ENCODE measurements at places on chromosomes 16 and 17. TPM values are rescaled to one million over a fixed set of nuclear protein-coding genes. Genes with fewer than 3 reads are reported as not detected.

Gene UNC13D
- 10.4 TPM for total RNA-seq

Gene ANTKMT
- total RNA-seq, result 12.2 TPM

Gene NUTF2
- 28.0 TPM for total RNA-seq

- DNase-seq, result no peak
- no peaks in the 10 kb centered on the region for H3K27me3 ChIP-seq
- no peak overlapping the region for H3K27ac ChIP-seq
- H3K4me1 ChIP-seq, result no peaks in the 10 kb centered on the region
- H3K36me3 ChIP-seq, result no peaks in the 10 kb centered on the region
These were observed 3.0 kb upstream of the NLRC3 start for GRCh38 chr16:3580251-3580651.

- H3K36me3 ChIP-seq, result peaks cover 45% of the 10 kb centered on the region
- H3K27me3 ChIP-seq, result no peaks in the 10 kb centered on the region
- H3K27ac ChIP-seq, result no peak overlapping the region
- no peaks in the 10 kb centered on the region for H3K4me1 ChIP-seq
These were observed 16.7 kb downstream of the DNAJA3 start for GRCh38 chr16:4442371-4442770.

DNA sequence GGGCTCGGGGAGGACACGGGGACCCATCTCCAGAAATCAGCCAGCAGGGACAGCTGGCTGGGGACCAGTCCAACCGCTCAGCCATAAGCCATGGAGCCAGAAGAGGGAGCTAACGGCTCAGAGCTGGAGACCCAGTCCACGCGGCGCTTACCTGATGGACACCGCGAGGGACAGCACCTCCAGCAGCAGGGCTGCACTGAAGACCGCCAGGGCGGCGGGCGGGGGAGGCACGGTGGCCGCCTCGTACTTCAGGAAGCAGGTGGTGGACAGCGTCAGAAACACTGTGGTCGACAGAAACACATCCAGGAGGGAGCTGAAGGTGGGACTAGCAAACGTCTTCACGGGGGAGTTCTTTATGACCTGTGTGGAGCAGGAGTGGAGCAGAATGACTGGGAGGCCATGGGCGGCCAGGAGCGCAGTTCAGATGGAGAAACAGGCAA, 102.6 kb upstream of the CREBBP start:
- no peak overlapping the region for H3K27ac ChIP-seq
- DNase-seq, result peak; percentile 72
- no peaks in the 10 kb centered on the region for H3K4me1 ChIP-seq
- peaks cover 7% of the 10 kb centered on the region for H3K36me3 ChIP-seq
- no peak overlapping the region for H3K4me3 ChIP-seq

- H3K4me1 ChIP-seq, result no peaks in the 10 kb centered on the region
- H3K27me3 ChIP-seq, result no peaks in the 10 kb centered on the region
- no peaks in the 10 kb centered on the region for H3K36me3 ChIP-seq
These were observed 239.5 kb downstream of the ABCC12 start for GRCh38 chr16:47916266-47916665.

DNA sequence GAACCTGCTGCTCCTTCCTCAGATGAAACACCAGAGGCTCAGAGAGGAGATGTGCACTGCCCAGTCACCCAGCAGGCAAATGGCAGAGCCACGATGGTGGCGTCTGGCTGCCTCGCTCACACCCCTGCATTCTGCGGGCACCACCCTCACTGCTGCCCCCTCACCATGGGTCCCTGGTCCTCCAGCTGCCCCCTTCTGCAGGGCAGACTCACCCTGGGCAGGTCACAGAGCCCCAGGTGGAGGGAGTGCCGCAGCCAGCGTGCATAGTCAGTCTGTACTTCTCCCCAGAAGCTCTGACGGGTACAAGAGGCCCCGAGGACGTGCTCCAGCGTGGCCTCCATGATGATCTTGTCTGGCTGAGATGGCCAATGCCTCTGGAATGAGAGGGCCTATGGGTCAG, 52.9 kb downstream of the RMI2 start:
- H3K27me3 ChIP-seq, result no peaks in the 10 kb centered on the region
- H3K27ac ChIP-seq, result no peak overlapping the region
- H3K36me3 ChIP-seq, result no peaks in the 10 kb centered on the region

GRCh38 chr16:86362155-86362849, 148.0 kb upstream of the FOXF1 start:
- no peaks in the 10 kb centered on the region for H3K27me3 ChIP-seq
- no peak overlapping the region for H3K4me3 ChIP-seq
- no peaks in the 10 kb centered on the region for H3K4me1 ChIP-seq
- no peak overlapping the region for H3K27ac ChIP-seq
- DNase-seq, result no peak

DNA sequence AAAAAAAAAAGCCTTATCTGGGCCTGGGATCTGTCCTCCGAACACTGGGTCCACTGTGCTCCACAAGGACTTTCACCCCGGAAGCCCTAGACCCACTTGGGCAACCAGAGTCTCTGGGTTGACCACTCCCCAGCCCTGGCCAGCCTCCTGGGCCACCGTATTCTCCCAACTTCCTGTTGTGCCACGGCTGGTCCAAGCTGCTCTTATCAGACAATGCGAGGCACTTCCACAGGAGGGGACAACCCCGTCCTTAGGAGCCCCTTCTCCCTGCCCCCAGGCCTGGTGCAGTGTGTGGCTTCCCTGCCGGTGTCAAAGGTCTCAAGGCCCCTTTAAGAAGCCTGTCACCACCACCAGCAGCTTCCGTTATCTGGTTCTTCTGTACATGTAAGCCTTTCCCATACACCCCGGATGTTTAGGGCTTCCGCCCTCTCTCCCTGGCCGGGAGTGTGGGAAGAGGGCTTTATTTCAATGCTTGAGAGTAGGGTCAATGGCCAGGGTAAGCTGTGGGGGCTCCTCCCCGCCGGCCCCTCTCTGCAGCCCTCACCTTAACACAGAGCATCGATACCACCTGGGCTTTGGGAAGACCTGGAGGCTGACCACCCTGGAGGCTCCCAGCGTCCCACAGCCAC, 313.0 kb downstream of the SEC14L1 start:
- no peak overlapping the region for H3K4me3 ChIP-seq
- no peak for DNase-seq
- no peaks in the 10 kb centered on the region for H3K36me3 ChIP-seq

- no peaks in the 10 kb centered on the region for H3K27me3 ChIP-seq
- no peak overlapping the region for H3K4me3 ChIP-seq
- H3K36me3 ChIP-seq, result no peaks in the 10 kb centered on the region
- no peak for DNase-seq
- no peak overlapping the region for H3K27ac ChIP-seq
- no peaks in the 10 kb centered on the region for H3K4me1 ChIP-seq
These were observed 5.8 kb downstream of the C16orf95 start for GRCh38 chr16:87311387-87311786.

- no peak for DNase-seq
- H3K27ac ChIP-seq, result no peak overlapping the region
- no peaks in the 10 kb centered on the region for H3K4me1 ChIP-seq
- no peaks in the 10 kb centered on the region for H3K27me3 ChIP-seq
These were observed 99.1 kb downstream of the KCNJ2 start for GRCh38 chr17:70268383-70268782.

DNA sequence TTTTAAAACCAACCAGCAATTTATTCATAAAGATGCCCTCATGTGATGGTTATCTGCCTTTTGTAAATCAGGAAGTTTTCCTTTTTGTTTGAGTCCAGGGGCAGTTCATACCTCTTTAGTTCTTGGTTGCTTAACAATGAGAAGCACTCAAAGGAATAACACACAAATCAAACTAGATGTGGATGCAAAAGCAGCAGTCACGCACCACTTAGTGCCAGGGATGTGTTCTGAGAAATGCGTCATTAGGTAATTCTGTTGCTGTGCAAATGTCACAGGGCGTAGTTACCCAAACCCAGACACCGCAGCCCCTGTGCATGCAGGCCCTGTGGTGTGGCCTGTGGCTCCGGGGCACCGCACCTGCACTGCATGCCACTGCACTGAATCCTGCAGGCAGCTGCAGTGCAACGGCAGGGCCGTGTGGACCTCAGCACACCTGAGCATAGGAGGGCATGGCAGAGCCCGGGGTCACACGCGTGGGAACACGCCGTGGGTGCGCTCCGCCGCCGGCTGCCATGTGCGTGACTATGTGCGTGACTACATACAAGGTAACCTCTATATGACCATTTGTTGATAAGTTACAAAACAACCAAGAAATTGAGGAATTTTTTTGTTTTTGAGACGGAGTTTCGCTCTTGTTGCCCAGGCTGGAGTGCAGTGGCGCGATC, 39.6 kb downstream of the PKD1 start:
- no peak overlapping the region for H3K4me3 ChIP-seq
- no peaks in the 10 kb centered on the region for H3K36me3 ChIP-seq
- H3K27me3 ChIP-seq, result no peaks in the 10 kb centered on the region

- no peaks in the 10 kb centered on the region for H3K27me3 ChIP-seq
- H3K4me1 ChIP-seq, result peaks cover 4% of the 10 kb centered on the region
- H3K36me3 ChIP-seq, result no peaks in the 10 kb centered on the region
These were observed 55.1 kb downstream of the CENPV start for GRCh38 chr17:16298140-16298662.

DNA sequence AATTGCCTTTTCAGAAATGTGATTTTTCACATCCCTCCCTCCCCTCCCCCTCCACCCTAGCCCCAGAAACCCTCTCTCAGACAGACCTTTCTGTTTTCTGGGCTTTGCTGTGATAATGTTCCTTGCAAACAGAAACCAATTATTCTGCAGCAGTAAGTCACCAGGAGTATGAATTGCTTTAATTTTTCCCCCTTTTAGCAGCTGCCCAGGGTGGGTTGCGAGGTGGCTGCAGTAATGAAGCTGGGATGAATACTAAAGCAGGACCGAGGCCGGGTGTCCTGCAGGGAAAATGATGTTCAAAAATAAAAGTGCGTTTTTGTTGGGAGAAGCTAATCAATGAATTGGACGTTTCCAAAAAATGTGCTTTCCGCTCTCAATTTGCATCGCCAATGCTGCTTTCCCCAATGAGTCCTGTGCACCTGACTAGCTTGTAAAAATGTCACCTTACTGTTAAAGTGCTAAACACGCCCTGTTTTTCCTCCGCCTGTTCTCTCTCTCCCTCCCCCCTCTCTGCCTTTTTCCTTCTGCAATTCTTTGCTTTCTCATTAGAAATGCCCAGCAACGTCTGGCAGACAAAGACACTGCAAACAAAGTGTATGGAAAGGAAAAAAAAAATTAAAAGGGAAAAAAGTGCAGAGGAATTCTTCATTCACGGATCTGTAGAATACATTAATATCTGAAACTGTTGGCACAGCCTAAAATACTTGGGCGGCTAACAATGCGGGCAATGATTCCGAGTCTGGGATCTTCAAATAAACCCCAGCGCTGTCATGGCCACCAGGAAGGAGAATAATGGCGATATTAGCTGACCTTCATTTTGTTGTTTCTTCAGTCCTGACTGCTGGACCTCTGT, 244.1 kb downstream of the STX8 start:
- no peaks in the 10 kb centered on the region for H3K4me1 ChIP-seq
- no peak overlapping the region for H3K4me3 ChIP-seq
- peak overlapping the region; percentile 45 for H3K27ac ChIP-seq
- H3K27me3 ChIP-seq, result no peaks in the 10 kb centered on the region
- no peaks in the 10 kb centered on the region for H3K36me3 ChIP-seq
- DNase-seq, result no peak

DNA sequence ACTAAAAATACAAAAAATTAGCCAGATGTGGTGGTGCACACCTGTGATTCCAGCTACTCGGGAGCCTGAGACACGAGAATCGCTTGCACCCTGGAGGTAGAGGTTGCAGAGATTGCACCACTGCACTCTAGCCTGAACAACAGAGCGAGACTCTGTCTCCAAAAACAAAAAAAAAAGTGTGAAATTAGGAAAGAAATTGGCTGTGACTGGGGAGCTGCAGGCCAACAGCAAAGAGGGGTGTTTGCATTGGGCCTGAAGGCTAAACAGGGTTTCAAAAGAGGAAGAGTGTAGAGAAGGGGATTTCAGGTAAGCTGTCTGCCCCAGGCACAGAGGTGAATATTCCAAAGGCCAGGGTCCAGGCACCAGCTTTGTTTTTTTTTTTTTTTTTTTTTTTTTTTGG, 9.4 kb downstream of the BMERB1 start:
- H3K27me3 ChIP-seq, result no peaks in the 10 kb centered on the region
- no peaks in the 10 kb centered on the region for H3K36me3 ChIP-seq
- no peak overlapping the region for H3K4me3 ChIP-seq
- no peak for DNase-seq

DNA sequence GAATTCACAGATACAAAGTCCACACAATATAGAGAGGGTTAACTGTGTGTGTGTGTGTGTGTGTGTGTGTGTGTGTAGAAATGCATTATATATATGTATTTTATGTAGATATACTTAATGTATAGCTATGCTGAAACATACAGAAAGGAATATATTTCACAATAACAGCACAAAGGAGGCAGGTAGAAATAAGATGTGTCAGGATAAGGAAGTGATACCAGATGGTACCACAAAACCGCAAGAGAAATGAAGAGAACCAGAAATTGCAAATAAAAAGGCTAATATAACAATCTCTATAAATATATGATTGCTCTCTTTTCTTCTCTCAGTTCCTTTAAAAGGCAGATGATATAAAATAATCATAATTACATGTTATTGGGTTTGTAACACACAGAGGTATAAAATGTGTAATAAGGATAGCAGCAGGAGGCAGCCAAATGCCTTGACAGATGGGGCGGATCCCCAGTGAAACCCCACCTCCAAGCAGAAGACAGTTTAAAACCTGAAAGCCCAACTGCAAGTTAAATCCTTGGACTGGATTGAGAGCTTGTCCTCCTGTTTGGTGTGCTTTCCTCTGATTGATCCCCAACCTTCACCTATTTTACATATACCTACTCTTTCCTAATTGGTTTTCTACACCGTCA, 365.4 kb upstream of the C16orf82 start:
- no peaks in the 10 kb centered on the region for H3K36me3 ChIP-seq
- no peak overlapping the region for H3K27ac ChIP-seq
- H3K4me3 ChIP-seq, result no peak overlapping the region
- no peak for DNase-seq

GRCh38 chr17:64398320-64398719, 7.7 kb upstream of the PECAM1 start:
- H3K27me3 ChIP-seq, result no peaks in the 10 kb centered on the region
- H3K27ac ChIP-seq, result no peak overlapping the region
- no peak overlapping the region for H3K4me3 ChIP-seq
- no peaks in the 10 kb centered on the region for H3K36me3 ChIP-seq

DNA sequence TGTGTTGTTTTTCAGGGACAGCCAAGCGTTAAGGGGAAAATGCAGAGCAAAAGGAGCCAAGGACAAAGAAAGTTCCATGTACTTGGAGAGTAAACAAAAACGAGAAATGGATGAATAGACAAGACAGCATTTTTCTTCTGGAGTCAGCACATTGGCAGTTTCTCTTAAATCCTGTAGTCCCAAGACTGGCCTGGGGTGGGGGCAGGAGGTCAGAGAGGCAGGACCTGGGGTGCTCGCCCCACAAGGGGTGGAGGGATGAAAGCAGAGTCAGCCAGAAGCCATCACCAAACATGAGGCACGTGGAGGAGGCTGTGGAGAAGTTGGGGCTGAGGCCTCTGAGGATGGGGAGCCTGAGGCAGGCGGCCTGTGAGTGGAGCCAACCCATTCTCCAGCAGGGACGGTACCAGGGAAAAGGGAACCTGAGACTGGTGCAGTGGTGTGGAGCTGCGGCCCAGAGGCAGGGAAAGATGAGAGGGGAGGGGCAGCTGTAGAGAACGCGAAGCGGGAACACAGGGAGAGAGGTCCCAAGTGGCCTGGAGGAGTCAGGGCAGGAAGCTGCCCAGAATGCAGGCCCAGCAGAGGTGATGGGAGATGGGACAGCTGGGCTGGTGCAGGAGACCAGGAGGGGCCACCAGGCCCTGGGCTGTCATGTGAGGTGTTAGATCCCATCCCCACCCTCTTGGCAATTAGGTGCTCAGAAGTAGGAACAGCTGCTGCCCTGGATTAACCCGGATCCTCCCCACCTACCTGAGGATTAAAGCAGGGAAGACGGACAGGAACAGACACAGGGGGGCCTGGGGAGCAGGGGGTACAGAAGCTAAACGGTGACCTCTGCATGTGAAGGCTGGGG, 3.3 kb downstream of the TLCD3B start:
- H3K36me3 ChIP-seq, result no peaks in the 10 kb centered on the region
- H3K27ac ChIP-seq, result no peak overlapping the region
- H3K4me1 ChIP-seq, result peaks cover 5% of the 10 kb centered on the region
- DNase-seq, result no peak
- no peaks in the 10 kb centered on the region for H3K27me3 ChIP-seq

All from pancreas (tissue), 10 donors.